ENCODE measurements at places on chromosomes 2 and 18. TPM values are rescaled to one million over a fixed set of nuclear protein-coding genes. Genes with fewer than 3 reads are reported as not detected.

GRCh38 chr18:74356959-74357358 is 41.3 kb downstream of the C18orf63 start:
- no peak overlapping the region for H3K27ac ChIP-seq
- peaks cover 20% of the 10 kb centered on the region for H3K27me3 ChIP-seq
- no peaks in the 10 kb centered on the region for H3K36me3 ChIP-seq
- H3K4me3 ChIP-seq: no peak overlapping the region
- DNase-seq: no peak
- peaks cover 21% of the 10 kb centered on the region for H3K4me1 ChIP-seq

The MLPH gene
- not detected for total RNA-seq

The SLC30A3 gene
- 0.23 TPM for total RNA-seq

The CUL3 gene
- 74.9 TPM for total RNA-seq

Measured in activated CD4-positive, alpha-beta T cell treated with anti-CD3 and anti-CD28 coated beads, Interleukin-2, amount 10 ng/mL, durations not matched to agents 7 days and 5 days (primary cell).